ENCODE measurements at places on chromosomes 2 and 18.

DNA sequence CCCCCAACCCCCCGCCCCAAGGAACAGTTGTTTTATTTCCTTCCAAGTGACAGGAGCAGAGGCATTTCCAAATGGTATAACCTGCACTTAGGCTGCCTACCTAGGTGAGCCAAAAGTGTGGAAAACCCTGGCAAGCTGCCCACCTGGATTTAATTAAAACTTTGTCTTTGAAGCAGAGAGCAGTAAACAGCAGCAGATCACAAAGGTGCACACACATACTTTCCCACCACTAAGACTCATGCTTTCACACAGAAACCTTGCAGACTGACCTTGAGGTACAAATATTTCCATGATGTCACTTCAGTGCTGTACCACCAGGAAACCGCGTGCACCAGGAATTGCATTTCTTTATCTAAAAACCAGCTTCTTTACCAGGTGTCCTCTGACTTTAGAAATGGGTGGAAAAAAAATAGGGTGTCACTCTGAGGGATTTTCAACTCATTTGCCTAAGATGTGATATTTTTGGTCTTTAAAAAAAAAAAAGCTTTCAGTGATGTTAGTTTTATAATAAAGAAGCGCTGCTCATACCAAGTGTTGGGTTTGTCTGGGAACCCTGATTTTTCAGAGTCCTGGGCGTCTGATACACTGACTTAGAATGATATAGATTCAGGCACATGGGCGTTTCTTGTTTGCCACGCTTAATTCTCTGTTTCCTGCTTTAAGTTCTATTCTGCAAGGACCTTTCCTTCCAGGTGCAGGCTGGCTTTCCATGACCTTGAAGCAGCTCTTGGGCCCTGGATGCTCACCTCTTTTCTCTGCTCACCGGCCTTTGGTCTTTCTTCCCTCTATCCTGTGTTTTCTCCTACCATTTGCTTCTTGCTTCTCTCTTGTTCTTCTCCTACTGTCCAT lies 70.7 kb upstream of the BCL2L11 start:
- no peak for DNase-seq

- no peak for DNase-seq
Observed at GRCh38 chr2:17520761-17521160, 2.5 kb upstream of the RAD51AP2 start.

GRCh38 chr18:74281011-74281979 lies 10.5 kb downstream of the CYB5A start:
- no peak for DNase-seq

- no peak for DNase-seq
Observed at GRCh38 chr18:62741118-62741566, 25.8 kb downstream of the PHLPP1 start.

- DNase-seq = no peak
Observed at GRCh38 chr2:159209341-159210306, 76.9 kb downstream of the WDSUB1 start.

GRCh38 chr18:11134940-11135339 lies 14.4 kb downstream of the PIEZO2 start:
- DNase-seq = no peak

DNA sequence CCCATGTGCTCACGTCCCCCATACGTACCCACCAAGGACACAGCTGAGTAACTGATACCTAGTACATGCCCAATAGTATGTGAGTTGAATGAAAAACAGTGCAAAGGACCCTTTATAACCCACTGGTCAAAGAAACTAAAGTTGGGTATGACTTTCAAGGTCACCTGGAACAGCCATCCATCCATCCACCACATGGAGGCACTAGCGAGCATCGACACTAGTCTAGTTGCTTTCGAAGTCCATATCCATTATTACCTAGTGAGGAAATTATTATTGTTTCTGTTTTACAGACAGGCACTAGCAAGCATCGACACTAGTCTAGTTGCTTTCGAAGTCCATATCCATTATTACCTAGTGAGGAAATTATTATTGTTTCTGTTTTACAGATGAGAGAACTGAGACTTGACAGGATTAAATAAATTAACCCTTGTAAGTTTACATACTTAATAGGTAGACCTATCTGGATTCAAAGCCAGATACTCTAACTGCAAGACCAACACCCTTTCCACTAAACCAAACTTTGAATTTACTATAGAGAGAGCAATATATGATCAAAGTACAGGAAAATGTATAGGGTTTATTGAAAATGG lies 233.7 kb downstream of the METTL4 start:
- no peak for DNase-seq

DNA sequence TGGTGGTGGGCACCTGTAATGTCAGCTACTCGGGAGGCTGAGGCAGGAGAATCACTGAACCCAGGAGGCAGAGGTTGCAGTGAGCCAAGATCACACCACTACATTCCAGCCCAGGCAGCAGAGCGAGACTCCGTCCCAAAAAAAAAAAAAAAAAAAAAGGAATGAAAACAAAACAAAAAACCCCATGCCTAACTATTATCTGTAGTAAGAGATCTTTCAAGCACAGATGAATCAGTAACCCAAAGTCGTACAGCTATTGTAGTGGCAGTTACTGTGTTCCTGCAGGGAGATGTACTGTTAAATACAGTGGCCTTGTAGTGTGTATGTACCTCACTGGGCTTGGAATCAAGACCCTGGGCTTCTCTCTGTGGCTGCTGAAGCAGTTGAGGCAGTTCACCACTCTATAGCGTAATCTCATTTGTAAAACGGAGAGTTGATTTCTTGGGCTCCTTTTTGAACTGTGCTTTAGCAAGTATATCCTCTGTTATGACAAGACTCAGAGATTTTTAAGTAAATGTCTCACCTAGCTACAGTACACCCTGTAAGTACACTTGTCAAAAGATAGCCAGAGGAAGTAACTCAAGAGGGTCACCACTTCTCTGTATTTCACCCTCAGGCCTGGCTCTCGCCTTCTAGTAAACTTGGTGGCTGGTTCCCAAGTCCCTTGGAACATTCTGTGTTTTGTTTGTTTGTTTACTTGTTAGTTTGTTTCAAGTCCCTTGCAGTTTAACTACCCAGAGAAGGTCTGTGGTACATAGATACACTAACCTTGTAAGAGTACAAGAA lies 109.6 kb upstream of the FOSL2 start:
- no peak for DNase-seq

DNA sequence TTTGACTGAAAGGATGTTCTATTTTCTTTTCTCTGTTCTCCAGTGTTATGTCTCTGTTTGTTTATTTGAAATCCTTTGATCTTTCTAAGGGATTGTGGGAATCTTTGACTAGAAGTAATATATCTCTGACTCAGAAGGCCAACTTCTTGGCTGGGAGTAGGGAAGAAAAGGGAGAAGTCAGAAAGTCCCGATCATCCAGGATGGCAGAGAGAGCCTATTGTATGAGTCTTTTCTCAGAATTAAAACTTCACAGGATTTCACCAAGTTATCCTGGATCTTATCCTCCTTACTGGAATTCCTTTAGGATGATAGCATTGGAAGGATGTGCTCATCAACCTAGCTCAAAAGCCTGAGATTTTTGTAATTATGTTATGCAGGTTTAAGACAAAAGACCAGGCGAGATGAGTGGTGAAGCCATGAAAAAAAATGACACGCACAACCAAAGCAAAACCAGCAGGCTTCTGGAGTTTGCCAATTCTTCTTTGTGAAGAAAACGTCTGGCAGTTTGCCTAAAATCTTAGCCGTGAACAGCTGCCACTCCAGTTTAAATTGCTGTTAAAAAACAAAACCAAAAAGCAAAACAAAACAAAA lies 383.6 kb upstream of the SMIM21 start:
- DNase-seq = no peak

DNA sequence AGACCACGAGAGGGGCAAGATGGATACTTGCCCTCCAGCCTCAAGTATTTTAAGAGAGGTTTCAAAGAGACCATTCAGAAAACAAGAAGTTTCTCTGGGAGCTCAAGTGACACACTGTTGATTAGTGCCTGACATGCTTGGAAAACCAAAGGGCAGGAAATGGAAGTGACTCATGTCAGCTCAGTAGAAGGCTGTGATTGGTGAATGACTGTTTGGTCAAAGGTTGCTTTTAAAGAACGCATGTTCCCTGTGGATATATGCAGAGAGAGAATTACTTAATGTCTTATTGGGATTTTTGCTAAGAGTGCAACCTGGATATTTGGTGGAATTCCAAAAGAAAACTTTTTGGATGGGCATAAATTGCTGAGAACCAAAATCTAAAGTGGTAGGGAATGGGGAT lies 549.9 kb downstream of the XIRP2 start:
- DNase-seq = no peak

DNA sequence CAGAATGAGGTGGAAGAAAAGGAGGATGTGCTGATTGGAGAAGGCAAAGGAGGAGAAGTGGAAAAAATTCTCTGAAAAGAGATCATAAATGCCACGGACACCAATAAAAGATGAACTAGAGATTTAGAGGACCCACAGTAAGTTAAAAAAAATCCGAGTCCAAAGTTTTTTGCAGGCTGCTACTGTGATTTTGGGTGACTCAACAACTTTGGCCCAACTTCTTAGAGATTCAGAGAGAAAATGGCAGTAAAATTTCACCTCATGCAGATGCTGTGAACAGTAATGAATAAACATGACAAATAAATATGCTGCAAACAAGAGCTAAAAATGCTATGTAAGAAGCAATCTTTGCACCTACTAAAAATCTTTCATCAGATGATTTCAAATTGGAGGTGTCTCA lies 176.9 kb upstream of the SESTD1 start:
- DNase-seq = no peak

DNA sequence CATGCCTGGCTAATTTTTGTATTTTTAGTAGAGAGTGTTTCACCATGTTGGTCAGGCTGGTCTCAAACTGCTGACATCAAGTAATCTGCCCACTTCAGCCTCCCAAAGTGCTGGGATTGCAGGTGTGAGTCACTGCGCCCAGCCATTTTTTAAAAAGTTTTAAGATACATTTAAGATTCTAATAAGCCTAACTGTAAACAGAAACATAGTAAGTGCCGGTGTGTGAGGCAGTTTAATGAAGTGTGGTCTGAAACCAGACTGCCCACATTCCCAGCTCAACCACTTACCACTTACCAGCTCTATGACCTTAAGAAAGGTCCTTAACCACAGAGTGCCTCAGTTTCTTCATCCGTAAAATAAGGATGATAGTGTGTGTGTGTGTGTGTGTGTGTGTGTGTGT lies 42.4 kb downstream of the TMEM237 start:
- DNase-seq = no peak

GRCh38 chr2:196318517-196319377 lies 147.4 kb upstream of the STK17B start:
- no peak for DNase-seq

GRCh38 chr2:148451046-148451445 lies 193.5 kb upstream of the EPC2 start:
- no peak for DNase-seq

DNA sequence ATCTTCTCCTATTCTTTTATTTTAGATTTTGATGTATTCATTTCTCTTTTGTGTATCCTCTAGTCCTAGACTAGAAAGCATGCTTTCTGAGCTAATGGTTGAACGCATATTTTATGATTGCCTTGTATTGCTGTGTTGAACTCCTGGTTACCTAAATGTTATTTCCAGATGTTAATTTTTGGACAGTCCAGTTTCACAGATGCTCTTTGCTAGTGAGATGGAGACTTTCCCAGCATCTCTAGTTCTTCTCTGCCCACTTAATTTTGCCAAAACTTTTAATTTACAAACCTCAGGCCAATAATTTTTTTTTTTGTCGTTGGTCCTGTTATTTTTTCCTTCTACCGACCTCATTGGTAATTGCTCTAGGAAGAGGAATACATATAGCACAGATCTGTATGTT lies 153.2 kb downstream of the HAUS1 start:
- no peak for DNase-seq

- no peak for DNase-seq
Observed at GRCh38 chr2:61951881-61952280, 46.4 kb downstream of the COMMD1 start.

GRCh38 chr2:172092716-172093415 lies 7.6 kb downstream of the DLX1 start:
- DNase-seq = no peak

DNA sequence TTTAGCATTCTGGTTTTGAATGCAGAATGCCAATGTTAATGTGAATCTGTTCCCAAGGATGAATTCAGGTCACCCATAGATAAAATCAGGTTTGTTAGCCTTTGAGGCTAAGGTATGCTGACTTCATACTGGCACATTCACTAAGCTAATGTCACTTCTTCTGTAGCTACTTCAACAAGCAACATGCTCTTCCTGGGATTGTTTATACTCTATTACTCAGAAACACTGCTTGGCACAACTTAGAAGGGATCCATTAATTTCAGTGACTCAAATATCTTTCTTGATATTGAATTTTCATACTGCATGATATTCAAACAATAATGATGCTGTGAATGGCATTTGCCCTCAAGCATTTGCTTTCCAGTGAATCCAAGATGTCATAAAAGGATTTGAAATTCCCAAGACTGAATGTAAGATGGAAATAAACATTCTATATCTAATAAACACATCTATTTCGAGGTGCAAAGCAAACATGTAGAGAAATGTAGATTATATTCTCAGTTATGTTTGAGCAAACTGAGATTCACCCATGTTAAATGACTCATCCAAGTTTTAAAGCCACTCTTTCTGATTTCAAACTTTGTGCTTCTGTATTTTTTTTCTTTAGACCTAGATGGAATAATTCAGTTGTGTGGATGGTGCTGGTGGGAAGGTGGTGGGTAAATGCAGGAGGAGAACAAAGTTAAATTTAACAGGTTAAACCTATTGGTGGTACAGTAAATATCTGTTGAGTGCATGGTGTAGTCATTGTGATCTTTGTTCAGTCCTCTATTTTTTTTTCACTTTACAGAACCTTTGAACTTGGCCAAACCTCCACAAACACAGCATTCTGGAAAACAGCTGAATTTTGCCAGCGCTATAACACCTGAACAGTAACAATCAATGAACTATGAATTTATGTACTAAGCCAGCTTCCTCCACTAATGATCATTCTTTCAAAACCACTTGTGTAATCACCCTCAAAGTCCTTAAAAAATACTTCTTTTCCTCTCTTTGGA lies 162.1 kb upstream of the XIRP2 start:
- DNase-seq = no peak

- DNase-seq = no peak
Observed at GRCh38 chr2:95309599-95309998, 12.5 kb downstream of the KCNIP3 start.

GRCh38 chr2:113126845-113127645 lies at the start of gene IL1RN:
Gene IL1RN (plus strand): TSS chr2:113127598. CDS start chr2:113127625, 27 bp downstream.
- no peak for DNase-seq

GRCh38 chr2:5074733-5075132 lies 617.5 kb upstream of the SOX11 start:
- DNase-seq = no peak

GRCh38 chr18:35915056-35915455 lies 57.4 kb upstream of the RMP24 start:
- no peak for DNase-seq

- DNase-seq = no peak
Observed at GRCh38 chr18:67285583-67285982, 230.9 kb downstream of the DSEL start.

- no peak for DNase-seq
Observed at GRCh38 chr18:59455728-59456276, 96.7 kb upstream of the LMAN1 start.

DNA sequence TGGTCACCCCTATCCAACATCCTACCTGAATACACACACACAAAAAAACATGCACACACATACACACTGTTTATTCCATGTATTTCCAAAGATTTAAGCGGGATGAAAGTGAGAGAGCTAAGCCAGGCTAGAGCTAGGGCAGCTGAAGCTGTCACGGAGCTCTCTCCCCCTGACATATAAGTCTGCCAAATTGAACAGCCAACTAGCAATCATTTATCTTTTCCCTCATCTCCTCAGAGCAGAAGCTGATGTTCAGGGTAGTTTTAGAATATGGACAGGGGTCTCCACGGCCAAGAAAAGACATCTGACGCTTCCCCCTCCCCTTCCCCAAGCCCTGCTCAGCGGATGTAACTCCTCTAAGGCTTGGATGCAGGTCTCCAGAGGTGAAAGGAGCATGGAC lies 171.6 kb downstream of the GRB14 start:
- DNase-seq = no peak

- no peak for DNase-seq
Observed at GRCh38 chr2:144835634-144836350, 315.9 kb upstream of the ZEB2 start.

All from ovary (tissue), 10 donors.